Stimulated activated CD4-positive, alpha-beta T cell treated with anti-CD3 and anti-CD28 coated beads, TNF-alpha, amount 100 ng/mL, for 4 hours (primary cell): ENCODE measurements at places on chromosomes 7 and 10.

GRCh38 chr10:60353519-60354258, 36.0 kb downstream of the ANK3 start:
- DNase-seq, result no peak

DNA sequence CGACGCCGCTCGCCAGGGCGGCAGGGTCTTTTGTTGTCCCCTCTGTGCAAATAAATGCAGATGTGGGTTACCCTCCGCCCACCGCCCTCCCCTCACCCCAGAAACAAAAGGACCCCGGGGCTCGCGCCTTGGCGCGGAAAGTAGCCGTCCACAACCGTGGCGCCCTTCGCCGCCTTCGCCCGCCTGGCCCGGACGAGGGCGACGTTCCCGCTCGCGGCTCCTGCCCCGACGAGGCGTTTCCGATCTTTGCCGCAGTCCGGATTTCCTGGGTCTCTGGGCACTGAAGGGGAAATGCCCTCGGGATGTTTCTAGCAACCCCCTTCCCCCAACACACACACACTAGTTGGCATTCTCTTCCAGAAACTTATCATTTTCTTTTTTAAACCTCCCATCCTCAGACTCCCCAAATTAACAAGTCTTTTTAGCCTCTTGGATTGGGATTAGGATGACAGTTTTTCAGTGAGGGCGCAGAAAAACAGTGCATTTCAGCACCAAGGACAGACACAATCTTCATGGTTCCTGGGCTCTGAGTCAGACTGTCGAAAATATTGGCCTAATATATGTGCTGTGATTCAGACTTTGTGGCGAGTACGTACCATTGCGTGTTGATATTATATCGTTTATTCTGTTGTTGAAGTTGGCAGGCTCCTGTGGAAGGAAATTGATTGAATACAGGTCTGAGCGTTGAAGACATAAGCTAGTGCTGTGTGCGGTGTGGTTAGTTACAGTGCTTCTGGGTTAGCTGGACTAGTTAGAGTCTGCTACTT, 771 bp downstream of the PHYHIPL start:
- DNase-seq, result no peak

GRCh38 chr7:74216361-74216761, 6.6 kb downstream of the LAT2 start:
- DNase-seq, result no peak

DNA sequence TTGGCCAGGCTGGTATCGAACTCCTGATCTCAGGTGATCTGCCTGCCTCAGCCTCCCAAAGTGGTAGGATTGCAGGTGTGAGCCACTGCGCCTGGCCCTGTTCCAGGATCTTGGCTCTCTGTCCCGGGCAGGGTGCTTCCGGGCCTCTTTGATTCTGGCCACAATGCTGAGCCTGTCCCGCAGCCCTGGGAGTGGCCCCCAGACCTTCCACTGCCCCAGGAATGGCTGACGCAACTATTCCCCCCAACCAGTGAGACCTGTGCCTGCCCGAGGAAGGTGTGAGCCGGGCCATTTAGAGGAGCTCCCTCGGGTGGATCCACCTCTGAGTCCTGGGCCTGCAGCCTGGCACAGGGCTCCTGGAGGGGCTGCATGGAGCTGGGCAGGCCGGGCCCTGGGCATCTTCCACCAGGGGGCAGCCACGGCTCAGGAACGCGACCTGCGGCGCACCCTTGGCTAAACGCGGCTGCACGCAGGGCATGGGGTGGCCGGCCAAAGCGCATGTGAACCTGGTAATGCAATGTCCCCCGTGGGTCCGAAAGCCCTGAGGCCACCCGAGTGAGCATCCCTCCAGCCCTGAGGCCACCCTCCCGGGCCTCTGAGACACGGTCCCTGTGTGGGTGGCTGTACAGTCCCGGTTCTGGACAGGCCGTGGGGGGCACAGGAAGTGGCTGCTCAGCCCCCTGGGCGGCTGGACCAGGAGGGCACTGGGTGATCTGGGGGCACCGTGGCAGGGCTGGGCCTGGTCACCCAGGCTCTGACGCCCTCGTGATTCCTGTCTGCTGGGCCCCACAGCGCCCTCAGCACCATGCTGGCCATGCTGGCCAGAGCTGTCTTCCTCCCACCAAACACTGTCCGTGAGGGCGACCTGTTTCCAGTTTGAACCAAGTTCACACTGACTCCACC, 24.8 kb downstream of the GRIFIN start:
- peak; percentile 78 for DNase-seq

DNA sequence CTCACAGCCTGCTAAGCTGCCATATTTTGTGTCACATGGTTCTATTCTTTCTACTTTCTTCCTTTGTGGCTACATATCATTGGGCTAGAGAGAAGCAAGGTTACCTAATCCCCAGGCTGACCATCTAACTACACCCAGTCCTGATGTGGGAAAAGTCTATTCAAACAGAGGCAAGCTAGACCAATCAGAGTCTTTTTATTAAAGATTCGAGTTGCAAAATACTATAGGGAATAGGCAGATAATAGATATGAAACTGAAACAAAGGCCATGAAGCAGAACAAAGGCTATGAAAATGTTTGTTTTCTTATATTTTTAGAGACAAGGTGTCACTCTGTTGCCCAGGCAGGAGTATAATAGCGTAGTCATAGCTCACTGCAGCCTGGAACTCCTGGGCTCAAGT, 36.7 kb downstream of the MTERF1 start:
- DNase-seq, result no peak
